ENCODE measurements at places on chromosomes 1 and 21.

GRCh38 chr1:157103268-157103667, 3.7 kb upstream of the ETV3L start:
- DNase-seq, result no peak

- DNase-seq, result no peak
Measured at GRCh38 chr1:180921891-180922630, 9.4 kb downstream of the KIAA1614 start.

DNA sequence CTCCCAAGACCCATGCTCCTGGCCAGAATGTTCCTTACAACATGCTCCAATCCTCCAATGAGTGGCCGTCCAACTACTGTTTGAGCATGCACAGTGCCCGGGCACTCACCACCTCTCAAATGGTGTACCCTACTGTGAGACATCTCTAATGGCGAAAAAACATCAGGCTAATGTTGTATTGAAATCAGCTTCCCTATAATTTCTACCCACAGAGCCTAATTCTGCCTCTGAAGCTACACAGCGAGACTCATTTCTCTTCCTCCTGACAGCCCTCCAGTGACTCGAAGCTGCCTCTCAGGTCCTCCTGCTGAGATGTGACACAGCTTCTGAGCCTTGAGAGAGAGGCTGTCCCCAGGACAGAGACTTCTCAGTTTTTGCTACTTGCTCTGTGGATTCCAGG, 130.7 kb downstream of the FAM78B start:
- no peak for DNase-seq

DNA sequence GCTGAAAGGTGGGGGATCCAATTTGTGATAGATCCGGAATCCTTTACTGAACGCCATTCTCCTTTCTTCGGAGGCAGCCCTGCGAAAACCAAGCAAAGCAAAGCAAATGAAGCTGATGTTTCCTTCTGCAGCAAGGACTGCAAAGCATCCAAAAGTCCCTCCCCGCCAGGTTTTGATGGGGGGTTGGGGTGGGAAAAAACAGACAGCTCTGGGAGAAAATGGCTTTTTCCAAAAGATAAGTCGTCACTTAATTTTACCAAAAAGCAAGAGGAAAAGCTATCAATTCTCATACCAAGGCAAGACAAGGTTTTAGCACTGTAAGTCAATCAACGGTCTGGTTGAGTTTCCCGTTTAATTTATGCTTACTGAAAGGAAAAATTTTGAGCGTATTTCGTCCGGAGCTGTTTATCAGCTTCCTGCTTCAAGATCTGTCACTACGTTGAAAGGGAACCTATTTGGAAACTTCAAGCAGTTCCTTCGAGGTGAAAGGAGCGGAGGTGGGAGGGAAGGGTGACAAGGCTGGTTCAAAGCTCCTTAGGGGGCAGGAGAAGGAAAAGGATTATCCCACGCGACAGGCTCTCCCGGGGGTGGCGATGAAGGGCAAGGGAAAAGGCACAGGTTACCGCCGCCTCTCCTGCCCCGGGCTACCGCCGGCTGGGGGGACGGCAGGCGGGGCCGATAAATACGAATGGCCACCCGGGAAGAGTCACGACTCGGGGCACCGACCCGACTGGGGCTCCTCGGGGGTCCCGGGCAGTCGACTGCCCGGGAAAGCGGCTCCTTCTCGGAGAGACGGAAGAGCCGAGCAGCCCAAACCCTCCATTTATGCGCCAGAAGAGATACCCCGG, 750 bp downstream of the SYNJ1 start:
- DNase-seq, result peak; percentile 95

GRCh38 chr1:99557546-99558202, 88.2 kb upstream of the PALMD start:
- no peak for DNase-seq

DNA sequence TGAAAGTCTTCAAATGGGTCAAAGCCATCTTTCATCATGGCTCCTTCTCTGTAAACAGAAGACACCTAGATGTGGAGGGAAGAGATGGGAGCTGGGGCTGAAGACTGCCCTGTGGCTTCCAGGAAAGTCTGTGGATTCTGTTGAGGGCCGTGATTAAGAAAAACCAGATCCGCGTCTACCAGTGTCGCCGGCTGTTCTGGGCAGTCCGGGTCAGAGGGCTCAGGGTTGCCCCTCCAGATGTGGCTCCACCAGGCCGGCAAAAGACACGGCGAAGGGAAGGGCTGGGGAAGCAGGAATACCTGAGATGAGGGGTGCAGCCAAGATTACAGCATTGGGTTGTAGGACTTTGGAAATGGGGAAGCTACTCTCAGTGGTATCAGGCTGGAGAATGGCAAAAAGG, 162.6 kb downstream of the RHOU start:
- DNase-seq, result no peak

DNA sequence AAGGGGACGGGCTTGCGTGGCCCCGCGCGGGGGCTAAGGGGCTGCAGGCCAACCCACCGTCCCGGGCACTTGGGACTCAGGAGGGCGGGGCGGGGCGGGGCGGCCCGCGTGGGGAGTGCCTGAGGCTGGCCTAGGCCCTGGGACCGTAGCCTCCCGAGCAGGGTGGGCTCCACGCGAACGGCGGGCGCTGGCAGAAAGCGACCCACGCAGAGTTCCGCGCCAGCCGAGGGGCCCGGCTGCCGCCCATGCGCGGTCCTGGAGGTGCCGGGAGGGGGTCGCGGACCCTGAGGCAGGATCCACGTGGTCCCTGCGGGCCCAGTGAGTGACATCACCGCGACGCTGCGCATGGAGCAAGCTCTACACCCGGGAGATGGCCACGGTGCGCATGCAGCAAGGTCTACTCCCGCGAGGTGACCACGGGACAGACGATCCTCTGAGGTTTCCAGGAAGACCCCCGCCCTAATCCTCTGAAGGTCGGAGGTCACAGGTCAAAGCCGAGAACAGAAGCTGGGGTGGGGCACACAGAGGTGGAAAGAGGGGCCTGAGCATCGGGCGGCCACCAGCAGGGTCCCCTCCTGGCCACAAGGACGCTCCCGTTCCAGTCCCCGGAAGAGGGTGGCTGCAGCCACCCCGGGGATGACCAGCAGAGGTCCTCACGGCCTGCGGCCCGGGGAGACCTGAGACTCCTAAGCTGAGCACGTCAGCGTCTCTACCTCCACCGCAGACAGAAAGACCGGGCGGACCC, 13.5 kb upstream of the SLC19A1 start:
- peak; percentile 73 for DNase-seq

- no peak for DNase-seq
Measured at GRCh38 chr1:208747979-208748378, 503.8 kb upstream of the PLXNA2 start.

DNA sequence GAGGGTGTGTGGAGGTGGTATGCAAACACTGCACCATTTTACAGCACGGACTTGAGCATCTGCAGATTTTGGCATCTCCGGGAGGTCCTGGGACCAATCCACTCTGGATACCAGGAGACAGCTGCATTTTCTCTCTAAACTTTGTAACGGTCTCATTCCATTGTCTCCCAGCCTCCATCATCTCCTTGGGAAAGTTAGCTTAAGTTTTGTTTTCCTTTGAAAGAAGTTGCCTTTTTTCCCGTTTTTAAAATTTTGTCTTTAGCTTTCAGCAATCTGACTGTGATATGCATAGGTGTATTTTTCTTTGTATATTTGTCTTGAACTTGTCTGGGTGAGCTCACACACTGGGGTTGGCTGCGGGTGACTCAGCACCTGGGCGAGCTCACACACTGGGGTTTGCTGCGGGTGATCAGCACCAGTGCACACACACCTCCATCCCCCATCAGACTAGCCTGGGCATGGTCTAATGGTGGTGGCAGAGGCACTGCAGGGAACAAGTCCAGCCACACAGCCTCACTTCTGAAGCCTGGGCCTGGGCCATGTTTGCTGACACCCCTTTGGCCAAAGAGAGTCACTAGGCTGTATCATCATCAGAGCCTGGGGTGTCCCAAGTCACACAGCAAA, 32.1 kb upstream of the COL18A1 start:
- DNase-seq, result no peak

GRCh38 chr1:166112425-166112824, 54.4 kb downstream of the FAM78B start:
- no peak for DNase-seq

DNA sequence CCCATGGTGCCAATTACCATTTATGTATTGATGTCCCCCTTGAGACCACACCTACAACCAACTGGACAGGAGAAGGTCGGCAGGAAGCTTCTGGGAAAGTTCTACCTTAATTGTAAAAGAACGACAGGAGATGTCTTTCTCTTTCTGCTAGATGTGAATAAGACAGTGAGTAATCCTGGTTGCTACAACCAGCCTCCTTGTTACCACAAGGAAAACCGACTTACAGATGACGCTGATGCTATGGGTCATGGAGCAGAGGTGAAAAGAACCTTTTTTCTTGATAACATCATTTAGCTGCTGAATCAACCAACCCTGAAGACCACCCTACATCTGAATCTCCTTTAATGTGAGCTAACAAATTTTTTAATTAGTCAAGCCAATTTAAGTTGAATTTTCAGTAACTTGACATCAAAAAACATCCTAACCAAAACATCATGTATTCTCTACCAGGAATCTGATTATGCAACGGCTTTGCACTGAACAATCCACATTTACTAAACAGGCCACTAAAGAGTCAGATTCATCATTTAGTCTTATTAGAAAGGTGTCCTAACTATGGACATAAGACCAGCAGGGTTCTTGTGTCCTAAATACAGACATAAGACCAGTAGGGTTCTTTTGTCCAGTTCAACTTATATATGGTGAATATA, 23.0 kb downstream of the RGS2 start:
- DNase-seq, result no peak

DNA sequence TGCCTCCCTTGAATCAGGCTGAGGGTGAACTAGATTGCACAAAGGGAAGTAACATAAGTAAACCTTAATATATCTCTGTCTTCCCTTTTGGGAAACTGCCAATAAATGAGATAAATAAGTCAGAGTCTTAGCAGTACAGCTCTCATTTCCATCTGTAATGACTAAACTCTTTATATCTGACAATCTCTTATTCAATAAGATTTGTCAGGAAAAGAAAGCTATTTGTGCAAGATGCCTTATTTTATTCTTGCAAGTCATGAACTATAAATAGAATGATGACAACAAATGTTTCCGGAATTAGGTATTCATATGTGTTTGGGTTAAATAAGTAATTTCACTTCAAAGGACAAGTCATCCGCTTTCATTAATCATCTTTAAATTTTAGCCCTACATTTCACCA, 229.2 kb downstream of the PTGER3 start:
- peak; percentile 71 for DNase-seq

DNA sequence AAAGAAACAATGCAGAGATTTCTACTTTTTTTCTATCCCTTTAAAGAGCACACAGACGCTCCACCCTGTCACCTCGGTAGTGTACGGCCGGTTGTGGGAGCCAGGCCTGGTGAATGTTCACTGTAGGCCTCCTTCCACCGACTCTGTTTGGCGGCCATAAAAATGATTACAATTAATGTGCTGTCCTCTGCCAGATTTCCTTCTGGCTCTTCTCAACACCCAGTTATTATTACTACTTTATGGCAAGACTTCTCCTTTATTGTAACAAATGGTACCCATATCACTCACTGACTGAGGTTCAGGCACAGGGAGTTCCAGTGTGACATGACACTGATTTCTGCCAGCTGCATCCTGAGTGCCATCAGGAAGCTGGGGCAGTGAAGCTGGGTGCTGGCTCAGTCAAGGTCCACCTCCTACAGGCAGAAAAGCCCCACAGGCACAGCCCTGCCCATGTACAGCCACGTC, 37.4 kb downstream of the GPR161 start:
- DNase-seq, result no peak

- DNase-seq, result peak; percentile 2
Measured at GRCh38 chr1:48472638-48473037, 634 bp upstream of the SPATA6 start.

DNA sequence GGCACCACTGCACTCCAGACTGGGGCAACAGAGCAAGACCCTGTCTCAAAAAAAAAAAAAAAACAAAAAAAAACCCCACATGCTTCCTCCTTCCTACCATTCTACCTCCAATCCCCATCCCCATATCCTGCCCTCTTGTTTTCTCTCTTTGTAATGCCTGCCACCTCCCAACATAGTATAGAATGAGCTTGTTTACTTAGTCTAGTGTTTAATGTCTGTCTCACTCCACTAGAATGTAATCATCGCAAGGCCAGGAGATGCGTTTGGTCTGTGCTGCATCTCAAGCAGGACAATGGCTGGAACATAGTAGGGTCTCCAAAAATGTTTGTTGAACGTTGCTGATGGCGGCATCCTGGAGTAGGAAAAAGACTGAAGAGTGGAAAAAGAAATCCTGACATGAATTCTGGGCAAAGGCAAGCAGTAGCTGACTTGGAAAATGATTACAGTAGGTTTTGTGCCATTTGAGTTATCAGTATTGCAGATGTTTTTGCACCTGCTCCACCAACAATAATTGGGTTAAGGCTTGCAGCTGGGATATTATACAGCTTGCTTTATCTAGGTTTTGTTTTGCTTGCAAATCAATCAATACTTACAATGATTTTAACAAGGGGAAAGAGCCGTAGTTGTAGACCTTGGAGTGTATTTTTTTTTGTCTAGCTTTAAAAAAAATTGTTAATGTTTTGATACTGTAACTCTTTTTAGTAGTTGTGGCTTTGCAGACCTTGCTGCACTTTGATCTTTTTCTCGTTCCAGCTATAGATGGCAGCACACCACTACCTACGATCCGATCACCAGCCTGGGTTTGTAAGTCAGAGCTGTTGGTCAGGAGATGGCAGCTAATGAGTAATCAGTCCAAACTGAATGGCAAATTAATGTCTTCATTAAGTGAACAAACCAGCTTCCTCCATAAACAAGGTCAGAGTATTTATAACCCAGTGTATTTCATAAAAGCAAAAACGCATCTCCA, 62.4 kb downstream of the BACH1 start:
- DNase-seq, result no peak

DNA sequence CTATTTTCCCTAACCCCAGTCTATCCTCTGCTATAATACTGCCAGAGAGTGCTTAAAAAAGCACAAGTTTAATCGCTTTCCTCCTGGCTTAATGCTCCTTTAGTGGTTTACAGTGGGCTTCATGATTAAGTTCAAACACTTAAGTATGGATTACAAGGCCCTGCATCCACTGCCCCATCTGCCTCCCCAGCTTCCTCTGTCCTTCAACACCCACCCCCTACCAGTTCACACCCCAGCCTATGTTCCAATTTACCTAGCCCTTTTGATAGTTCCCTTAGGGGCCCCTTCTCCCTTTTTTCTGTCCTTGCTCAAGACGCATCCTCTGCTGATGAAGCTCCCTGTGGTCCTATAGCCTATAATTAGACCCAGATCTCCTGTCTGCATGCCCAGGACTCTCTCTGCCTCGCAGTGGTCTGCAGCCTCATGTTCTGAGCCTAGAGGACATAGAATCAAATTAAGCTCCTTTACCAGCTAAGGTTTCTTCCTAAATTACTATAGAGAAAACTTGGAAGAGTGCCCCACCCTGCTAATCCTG, 212.5 kb downstream of the FGGY start:
- DNase-seq, result no peak

GRCh38 chr1:98322966-98323365, 338.6 kb upstream of the SNX7 start:
- DNase-seq, result no peak

DNA sequence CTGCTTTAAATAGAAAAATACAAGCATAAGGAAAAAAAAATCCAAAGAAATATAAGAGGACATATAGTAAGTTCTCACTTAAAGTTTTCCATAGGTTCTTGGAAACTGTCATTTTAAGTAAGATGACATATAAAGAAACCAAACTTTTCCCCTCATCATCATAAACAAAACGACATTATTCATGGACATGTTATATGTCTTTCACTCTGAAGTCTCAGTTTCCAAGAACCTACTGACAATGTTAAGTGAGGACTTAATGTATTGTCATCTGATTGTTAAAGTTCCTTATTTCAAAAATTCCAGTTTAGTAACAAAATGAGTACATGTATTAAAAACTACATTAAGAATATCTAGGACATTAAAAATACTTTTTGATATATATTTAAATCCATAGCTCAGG, 69.6 kb upstream of the GFI1 start:
- no peak for DNase-seq

- peak; percentile 98 for DNase-seq
Measured at GRCh38 chr1:111507411-111508201, 4.2 kb upstream of the ADORA3 start.
